ENCODE measurements at places on chromosomes 2 and 18.

DNA sequence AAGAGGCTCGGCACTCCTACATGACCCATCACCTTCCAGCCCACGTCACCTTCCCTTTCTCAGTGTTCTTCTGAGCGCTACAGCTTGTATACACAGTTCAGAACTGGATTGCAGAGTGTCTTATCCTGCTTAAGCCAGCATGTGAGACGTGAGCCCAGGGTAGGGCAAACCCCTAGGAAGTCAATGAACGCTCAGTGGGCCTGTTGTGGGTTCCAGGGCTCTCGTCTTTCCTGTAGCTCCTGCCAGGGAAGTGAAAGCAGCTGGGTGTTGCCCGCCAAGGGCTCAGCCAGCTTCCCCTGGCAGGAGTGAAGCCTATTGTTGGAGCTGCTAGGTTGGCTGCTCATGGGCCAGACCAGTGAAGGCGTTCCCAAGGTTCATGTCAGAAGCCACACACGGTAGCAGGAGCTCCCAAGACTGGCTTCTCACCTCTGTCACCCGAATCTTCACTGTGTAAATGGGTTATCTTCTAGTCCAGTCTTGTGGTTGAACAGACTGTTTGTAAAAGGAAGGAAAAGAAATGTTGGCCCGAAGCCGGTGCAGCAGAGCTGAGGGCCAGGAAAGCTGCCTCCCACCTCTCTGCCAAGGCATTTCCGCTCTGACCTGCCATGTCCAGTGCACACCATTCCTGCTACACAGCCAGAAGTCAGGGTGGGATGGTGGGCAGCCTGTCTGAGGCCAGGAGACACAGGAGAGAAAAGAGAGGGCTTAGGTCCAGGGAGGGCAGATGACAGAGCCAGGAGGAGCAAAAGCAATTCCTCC is 69.6 kb upstream of the RMDN2 start:
- no peak for DNase-seq

DNA sequence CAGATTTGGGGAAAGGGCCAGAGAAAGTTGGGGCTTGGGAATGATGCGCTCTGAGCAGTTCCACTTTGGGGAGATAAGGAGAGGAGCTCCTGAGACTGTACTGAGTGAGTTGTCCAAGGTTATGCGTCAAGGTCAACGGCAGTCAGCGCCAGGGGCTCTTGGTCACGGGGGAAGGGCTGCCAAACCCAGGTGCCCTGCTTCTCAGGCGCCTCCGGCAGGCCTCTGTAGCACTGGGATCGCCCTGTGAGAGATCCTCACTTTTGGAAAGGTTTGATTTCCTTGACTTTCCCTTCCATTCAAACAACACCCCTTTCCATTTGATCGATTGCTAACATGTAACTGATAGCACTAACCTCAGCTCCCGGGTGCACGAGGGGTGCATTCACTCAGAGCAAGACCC is 136.5 kb upstream of the SOX11 start:
- DNase-seq = no peak

DNA sequence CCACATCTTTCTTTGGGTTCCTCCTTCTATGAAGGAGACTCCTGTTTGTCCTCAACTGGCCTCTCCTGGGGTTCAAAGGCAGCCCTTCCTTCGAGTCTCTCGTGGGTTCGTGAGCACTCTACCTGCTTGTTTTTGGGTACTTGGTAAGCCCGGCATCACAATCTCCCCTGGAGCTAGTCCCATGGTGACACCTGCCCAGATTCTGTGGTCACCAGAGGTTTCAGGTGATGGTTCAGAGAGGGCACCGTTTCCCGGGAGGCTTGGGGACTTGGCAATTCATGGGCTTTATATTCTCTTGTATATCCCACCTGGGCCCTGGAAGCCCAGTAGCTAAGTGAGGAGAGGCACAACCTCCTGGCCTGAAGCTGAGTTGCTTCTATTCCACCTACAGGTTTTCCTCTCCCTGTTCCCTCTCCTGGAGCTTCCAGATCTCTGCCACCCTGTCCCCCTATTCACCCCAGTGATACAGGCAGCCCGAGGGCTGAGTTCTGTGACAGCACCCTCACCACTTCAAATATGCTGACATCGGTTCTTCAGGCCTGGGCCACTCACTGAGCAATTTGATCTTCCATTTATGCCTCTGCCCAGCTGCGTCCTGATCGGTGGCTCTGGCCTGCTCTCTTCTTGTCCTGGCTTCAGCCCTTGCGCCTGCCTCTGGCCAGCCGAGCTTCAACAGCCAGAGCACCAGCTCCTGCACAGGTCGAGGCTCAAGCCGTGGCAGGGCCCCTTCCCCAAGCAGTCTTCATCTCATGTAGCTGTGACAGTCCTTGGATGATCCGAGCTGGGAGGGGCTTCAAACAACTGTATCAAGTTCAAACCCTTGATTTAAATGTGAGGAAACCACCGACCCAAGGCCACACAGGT is 91.5 kb downstream of the MSH2 start:
- DNase-seq = no peak

- DNase-seq = no peak
These were observed 62.7 kb downstream of the CLHC1 start for GRCh38 chr2:55169359-55169758.
